NCI-H1930 (cell line): ENCODE measurements at places on chromosomes 1 and 21.

- DNase-seq: no peak
These were observed 58.5 kb downstream of the EXTL2 start for GRCh38 chr1:100835866-100836842.

GRCh38 chr21:35323947-35324346 is 274.8 kb upstream of the RUNX1 start:
- no peak for DNase-seq

DNA sequence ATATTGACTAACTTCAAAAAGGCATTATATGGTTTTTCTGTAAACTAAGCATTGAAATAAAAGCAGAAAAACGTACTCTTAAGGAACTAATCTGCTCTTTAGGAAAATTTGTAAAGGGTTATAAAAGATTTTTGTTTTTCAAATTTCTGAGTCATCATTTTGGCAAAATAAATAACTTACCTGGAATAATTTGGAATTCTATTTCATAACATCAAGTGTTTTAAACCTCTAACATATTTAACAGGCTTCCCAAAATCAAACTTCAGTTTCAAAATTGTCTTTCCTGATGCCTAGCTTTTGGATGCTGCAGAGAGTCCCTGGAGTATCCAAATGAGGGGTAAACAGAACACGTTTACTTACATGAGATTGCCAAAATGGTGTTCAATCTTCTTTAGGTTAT is 108.5 kb downstream of the COP1 start:
- no peak for DNase-seq

DNA sequence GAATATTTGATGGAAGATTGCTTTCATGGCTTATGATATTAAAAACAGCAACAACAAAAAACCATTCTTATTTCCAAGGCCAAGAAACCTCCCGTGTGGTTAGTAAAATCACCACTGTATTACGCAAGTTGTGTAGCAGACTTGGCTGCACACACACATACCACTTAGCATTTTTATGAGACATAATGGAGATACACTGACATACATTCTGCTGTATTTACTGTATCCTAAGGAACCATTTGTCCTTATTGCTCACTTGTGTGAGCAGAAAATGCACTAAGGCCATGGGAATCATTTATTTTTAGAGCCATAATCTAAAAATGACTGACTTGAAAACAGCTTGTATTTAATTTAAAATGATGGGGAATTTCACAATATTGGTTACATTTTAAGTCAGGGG is 584 bp upstream of the C1orf141 start:
- DNase-seq: no peak

GRCh38 chr1:227561241-227561907 is 2.0 kb upstream of the ZNF678 start:
- no peak for DNase-seq
